ENCODE measurements at places on chromosomes 3 and 15.

DNA sequence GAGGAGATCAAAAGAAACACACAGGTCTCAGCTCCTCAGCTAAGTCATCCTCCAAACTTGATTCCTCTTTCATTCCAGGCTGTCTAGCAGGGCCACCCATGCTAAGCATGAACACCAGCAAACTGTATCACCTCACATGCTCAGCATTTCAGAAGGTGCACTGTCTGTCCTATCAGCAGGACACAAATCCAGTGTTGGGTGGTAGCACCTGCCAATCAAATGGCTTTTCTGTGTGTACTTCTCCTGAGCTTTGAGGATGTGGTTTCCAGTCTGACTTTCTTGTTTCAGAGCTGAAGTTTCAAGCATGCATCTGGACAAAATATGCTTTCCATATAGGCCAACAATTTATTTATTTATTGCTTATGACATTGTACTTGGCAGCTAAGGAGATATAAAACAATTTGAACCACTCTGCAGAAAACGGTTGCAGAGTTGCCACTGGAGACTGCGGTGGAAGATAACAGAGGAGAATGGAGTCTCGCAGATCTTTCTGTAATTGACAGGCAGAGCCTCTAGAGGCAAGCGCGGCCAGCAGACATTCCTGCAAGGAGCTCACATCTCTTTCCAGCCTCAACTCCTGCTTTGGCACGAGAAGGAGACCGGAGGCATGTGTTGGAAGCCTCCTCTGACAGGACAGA, 167.1 kb upstream of the WNT5A start:
- no peak for DNase-seq

GRCh38 chr3:100759950-100760349, 50.7 kb downstream of the TFG start:
- no peak for DNase-seq

DNA sequence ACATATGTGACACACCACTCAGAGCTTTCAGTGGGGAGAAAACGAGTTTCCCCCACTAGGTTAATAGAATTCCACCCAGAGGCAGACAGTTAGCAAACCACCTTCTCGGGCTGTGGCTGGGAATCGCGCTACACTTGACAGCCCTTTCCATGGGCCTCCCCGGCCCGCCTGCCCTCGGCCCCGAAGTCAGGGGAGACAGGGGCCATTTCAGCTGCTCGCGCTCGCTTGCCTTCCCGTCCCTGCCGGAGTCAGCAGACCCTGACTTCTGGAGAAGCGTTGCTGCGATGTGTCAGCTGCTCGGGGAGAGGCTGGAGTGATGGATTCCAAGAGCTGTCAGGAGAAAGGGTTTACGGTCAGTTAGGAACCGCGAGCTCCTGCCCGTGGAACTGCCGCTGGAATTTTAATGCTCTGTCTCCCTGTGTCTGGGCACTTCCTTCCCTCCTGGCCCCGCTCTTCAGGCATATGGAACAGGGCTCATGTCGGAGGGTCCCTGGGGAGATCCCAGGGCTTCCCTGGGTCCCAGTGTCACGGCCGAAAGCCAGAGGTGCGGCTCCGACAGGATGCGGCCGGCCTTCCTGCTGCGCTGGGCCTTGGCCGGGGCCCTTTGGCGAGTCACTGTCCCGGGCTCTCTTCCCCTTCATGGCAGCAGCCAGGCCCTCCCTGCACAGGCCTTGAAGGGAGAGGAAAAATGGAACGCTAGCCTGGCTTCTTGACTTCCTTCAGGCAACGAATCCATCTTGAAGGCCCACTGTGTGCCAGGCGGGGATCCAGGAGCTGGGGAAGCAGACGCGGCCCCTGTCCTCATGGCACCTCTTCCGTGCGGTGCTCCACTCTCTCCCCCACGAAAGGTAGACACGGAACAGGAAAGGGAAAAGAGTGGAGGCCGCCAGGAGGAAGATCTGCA, 38.4 kb upstream of the VPS8 start:
- no peak for DNase-seq

- DNase-seq = no peak
These were observed 22.3 kb downstream of the KCNAB1 start for GRCh38 chr3:156142702-156143101.

GRCh38 chr3:30693470-30694120, 87.2 kb downstream of the TGFBR2 start:
- DNase-seq = no peak

DNA sequence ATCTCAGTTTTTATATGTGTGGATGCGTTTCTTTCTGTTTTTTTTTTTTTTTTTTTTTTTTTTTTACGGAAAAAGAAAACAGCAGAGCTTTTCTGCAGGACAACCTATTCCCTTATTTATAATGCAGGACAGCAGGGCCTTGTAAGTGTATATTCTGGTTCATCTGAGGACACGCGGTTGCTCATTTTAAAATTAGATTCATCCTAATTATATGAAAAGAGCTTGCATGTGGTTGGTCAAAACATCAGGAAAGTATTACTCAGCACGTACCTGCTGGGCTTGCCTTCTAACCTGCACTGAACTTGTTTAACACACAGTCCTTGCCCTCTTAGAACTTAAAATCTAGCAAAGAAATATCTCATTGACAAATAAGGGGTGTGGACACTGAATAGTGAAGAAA, 13.5 kb downstream of the THRB start:
- DNase-seq = no peak

DNA sequence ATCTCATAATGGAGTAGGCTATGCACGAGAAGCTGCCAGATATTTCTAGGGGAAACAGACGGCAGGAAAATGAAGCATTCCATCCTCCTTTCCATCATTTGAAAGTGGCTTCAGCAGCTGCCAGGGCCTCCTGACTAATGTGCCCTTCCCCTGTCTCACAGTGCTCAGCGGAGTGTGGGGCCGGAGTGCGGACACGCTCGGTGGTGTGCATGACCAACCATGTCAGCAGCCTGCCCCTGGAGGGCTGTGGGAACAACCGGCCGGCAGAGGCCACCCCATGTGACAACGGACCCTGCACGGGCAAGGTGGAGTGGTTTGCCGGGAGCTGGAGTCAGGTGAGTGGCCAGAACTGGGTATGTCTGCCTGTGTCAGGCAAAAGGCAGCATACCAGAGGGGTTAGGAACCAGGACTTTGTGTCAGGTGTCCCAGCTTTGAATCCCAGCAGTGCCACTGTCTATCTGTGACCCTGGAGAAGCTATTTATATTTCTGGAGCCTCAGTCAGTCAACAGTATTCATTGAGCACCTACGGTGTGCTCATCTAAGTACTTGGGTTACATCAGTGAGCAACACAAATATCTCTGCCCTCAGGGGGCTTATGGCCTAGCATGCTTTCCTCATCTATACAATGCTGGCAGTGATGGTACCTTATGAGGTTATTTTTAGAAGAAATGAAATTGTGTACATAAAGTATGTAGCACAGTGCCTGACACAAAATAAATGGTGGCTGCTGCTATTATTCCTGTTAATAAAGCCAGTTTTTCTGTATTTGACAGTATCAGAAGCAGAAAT, 52.4 kb upstream of the NR2E3 start:
- no peak for DNase-seq

GRCh38 chr3:181336597-181336996, 347.1 kb upstream of the DNAJC19 start:
- DNase-seq = no peak

DNA sequence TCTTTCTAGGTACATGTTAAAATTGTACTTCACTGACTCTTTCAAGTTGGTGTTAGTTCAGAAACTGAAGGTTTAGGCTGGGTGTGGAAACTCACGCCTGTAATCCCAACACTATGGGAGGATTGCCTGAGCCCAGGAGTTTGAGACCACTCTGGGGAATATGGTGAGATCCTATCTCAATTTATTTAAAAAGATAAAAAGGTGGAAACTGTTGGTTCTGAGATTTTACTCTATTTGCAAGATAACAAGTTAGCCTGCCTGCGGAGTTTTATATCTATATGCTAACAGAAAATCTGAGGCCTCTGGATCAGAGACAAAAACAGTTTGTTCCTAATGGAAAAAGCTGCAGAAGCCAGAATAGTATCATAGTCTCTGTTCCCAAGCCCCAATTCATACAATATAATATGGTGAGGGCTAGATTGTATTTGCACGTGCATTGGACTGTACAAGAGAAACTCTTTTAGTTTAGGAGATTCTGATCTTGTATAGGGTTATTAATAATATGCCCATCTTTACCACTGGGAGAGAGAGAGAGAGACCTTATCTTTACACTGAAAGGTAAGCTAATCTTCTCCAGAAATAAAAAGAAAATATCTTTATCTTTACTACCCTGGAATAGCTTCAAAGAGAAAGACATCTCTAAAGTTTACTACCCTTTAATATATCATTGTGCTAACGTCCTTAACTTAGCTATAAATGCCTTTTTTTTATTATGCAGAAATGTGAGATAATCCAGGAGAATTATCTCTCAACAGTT, 1267.6 kb downstream of the OTOL1 start:
- DNase-seq = no peak

DNA sequence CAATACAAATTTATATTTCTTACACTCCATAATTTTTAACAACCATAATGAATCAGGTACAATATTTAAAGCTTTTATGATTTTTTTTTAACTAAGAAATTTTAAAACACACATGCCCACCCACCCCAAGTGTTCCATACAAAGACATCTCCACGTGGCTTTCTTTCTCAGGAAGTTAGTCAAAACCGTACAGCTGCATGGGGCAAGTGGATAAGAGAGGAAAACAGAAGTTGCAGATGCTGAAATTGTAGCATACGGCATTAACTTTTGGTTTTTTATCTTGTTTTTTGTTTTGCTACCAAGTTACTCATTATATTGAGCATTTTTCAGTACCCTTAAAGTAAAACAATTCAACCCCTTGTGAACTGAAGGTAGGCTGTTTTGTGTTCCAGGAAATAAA, 14.8 kb downstream of the GNB4 start:
- DNase-seq = no peak

GRCh38 chr15:81373176-81373575, 837 bp downstream of the TMC3 start:
- no peak for DNase-seq

- no peak for DNase-seq
These were observed 70.0 kb downstream of the MITF start for GRCh38 chr3:69809076-69809835.

- no peak for DNase-seq
These were observed 1.4 kb downstream of the STARD9 start for GRCh38 chr15:42576776-42577175.

GRCh38 chr15:36008719-36009118, 462.8 kb upstream of the DPH6 start:
- no peak for DNase-seq

GRCh38 chr15:72197460-72198355, at the start of gene GRAMD2A:
Gene GRAMD2A (minus strand): TSS chr15:72197787.
- DNase-seq = no peak

DNA sequence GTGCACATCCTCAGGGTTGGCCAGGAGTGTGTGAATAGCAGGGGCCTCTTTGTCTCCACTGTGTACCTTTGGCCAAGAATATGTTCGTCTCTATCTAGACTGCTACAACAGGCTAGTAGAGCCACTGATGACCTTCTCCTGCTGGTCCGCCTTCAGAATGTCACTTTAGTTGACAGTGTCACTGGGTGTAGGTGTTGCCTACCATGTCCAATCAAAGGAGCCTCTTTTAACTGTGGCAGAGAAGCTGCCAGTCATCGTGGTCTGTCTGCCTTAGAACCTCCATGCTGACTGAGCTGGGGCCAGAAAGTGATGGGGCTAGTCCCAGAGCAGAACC, 40.1 kb downstream of the OXSR1 start:
- DNase-seq = no peak

DNA sequence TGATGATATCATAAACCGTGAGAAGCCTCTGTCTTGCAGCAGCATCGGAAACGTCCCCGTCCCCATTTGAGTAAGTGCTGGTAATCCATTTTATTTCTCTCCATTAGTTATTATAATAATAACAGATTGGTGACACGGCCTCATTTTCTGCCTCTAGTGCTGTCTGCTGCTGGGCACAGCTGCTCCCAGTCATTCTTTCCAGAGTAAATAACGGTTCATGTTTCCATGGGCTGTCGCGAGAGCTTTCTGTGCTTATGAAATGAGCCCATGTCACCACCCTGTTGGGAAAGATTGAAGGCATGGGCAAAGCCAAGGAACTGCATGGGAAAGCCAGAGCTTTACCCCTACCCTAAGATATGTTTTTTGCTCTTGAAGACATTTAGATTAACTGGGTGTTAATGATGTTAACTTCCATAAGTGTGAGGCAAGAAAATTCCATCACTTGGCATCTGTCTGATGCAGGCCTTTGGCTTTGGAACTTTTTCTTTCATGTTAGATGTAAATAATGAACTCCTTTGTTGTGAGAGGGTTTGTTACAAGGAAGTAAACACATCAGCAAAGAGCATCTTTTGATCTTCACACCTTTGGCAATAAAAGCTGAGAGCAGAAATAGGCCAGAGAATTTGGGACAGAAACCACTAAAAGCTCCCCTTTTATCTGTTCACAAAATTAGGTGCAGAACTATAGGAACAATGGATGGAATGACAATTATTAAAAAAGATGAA, 141.8 kb downstream of the FILIP1L start:
- no peak for DNase-seq

DNA sequence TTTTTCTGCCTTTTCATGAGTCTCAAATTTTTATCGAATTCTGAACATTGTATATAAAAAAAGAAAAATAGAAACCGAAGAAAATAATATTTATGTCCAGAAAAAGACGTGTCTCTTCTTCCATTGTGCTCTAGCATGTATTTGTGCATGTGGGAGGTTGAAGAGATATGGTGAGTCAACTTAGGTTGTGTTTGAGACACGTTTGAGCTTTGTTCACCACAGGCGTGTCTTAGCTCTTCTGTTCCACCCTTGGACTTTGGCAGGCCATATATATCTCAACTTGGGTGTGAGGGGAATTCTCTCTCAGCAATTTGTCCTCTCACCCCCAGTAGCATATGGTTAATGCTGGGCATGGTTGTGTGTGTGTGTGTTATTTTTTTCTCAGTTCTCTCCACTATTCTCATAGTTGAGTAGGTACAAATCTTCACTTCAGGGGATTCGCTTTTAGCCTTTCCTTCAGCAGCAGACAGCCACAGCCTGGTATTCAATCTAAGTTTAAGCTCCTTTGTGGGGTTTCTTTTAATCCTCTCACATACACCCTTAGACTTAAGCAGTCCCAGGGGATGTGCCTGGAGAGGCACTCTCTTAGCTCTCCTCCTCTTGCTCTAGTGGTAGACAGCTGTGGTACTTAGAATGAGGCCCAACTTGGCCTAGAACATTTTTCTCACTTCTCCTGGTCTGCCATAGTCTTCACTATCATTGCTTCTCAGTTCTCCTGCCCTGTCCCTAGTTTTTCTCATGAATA, 286.5 kb upstream of the RBMS3 start:
- DNase-seq = no peak

Data from stimulated activated CD4-positive, alpha-beta T cell treated with anti-CD3 and anti-CD28 coated beads, Interleukin-15, amount 100 ng/mL, for 1 hour (primary cell).